ENCODE measurements at places on chromosomes 5 and 9. TPM values are rescaled to one million over a fixed set of nuclear protein-coding genes. Genes with fewer than 3 reads are reported as not detected.

DNA sequence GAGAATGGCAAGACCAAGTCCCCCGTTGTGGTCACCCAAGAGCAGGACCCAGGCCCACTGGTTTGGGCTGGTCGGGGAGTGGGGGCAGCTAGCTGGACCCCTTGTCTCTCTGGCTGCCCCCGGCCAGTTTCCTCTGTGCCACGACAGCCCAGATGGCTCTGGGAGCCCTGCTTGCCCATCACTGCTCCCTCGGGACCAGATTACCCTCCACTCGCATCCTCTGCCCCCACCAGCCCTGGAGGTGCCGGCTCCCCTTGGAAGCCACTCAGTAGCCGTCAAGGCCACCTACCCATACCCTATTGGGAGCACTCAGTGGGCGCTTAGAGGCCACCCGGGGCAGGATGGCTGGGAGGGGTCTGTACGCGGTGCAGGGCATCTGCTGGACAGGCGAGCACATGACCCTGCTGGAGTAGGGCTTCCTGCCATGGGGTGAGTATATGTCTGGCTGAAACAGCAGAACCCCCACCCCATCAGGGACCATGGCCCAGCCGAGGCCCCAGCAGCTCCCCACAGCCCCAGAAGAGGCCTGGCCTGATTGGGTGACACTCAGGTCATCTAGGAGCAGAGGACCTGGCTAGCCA lies 70.0 kb downstream of the ZNF354C start:
- no peak for DNase-seq

DNA sequence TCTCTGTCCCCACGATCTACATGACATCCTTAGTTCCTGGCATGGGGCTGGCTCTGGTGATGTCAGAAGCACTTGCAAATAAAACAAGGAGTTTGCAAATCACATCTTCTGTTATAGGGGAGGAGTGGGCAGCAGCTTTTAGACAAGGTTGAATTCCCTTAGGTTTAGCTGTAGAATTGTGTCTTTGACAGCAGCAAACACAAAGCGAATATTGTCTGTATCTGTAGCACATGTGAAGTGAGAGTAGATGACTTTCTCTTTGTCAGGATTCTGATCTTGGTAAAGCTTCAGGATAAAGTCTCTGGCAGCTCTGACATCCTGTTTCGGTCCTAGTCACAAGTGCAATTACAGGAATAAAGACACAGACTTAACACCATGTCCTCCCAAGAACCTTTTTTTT lies 224.3 kb downstream of the GNA14 start:
- DNase-seq = no peak

FAM120A gene
- 52.2 TPM for total RNA-seq

DNA sequence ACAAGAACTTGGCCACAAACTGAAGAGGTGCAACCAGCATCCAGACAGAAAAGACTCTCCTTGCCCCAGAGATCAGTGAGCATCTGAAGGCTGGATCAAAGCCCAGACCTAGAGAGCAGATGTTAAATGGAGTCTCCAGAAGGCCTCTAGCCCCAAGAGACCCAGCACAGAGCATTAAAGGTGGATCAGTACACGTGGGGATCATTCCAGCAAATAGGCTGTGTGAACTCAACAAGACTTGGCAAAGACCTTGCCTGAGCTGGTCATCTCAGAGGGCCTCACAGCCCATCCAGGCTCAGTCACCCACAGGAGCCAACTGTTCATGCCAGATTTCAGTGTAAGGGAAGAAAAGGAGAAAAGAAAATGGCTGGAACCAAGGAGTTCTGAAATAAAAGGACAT lies 214.0 kb downstream of the ENC1 start:
- DNase-seq = no peak

DNA sequence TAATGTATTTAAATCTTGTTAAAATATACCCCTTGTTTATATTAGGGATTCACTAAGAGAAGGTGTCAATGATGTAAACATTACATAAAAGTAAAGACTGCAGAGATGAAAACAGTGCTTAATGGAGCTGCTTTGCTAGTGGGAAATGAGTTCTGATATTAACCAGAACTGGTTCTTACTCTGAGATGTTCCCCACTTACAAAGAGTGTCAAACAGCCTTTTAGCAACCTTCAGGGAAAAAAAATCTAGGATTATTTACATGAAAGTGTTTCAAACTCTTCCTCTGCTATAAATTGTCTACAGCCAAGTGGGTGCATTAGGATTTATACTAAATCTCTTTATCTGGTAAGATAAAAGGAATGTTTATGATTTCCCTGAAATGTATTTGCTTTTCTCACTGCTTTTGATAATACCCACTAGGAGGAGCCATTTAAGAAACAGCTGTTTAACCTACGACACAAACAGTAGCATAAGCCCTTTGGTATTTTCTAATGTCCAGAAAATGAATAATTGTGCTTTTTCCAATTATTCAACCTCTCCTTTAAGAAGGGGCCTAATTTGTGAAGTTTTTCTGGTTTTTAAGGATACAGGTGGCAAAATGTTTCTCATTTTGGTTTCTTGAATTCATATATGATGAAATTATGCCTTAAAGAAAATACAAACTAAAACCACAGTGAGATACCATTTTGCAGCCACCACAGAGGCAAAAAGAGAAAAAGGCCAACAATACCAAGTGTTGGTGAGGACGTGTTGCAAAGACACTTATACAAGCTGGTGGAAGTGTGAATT lies 186.3 kb downstream of the TLE4 start:
- no peak for DNase-seq

DNA sequence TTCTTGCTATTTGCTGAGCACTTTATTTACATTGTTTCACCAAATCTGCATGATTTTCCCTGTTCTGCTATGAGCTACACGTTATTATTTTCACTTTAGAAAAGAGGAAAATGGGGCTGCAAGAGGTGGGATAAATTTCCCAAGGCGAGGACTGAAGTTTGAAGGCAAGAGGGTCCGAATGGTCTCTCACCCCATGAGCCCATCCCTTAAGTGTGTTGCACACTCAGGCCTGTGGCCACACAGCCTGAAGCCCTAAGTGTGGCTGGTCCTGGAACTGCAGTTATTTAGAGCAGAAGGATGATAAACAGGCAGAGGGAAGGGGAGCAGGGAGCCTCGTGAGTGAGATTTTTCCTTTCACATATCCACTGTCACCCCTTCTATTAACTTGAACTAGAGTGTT lies 7.8 kb downstream of the PDE8B start:
- DNase-seq = no peak

DNA sequence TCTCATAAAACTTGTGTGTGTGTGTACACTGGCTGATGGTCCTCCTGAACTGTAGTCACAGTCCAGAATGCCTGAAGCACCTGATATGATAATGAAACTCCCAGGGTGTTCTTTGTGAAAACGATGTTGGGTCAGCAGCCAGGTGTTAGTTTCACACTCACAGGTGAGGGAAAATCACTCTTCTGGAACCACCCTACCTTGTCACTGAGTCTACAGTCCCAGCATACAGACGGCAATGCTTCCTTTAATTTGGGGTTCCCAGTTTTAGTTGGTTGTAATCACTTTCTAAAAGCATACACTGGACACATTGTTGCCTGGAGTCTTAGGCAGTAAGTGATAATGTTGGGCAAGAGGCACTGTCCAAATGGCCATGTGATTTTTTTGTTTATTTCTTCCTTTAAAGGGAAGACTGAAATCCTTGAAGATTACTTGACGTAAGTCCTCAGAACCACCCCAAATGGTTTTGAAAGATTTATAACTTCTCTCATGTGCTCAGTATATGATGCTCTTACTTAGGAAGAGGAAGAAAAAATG lies 18.2 kb upstream of the MGAT1 start:
- no peak for DNase-seq

DNA sequence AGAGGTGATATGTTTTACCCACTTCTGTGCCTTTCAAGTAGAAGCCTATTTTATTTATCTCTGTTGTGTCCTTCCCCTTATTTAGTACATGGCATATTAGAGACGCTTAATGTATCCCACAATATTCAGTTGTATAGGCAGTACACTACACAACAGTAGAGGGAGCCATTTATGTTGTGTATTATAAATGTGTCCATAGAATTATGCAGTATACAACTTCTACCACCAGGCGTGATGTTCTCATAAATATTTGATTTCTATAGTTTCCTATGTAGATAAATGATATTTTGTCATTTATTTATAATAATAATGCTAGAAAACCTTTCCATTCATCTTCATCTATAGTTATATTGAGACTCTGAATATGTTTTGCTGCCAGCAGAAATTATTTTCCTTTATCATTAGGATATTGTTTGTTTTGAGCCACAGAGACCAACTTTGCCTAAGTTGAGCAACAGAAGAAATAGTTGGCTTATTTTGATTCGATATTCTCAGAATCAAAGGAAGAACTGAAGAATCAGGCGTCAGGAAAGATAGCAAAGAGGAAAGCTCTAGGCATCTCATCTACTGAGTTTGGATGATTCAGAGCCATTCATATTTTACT lies 81.7 kb downstream of the ADAMTS19 start:
- no peak for DNase-seq

- DNase-seq = no peak
Measured at GRCh38 chr9:127714951-127715469, 453 bp downstream of the PTRH1 start.

- no peak for DNase-seq
Measured at GRCh38 chr9:19992556-19992955, 203.7 kb upstream of the SLC24A2 start.

DNA sequence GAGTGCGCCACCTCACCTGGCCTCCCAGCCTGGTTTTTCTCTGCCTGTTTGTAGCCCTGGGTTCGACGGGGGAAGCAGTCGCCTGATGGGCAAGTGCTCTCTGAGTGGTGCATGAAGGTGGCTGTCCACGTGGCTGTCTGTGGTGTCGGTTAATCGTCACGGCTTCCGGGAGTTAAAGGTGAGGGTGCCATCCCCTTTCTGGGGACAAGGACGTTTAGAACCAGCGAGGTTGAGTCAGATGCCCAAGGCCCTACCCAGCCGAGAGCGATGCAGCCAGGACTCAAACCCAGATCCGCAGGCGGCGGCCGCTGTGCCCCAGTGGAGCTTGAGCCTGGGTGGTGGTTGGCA lies 47.7 kb downstream of the RXRA start:
- DNase-seq = no peak

GRCh38 chr5:16737209-16737608 lies 120.4 kb upstream of the RETREG1 start:
- no peak for DNase-seq

GRCh38 chr5:73295921-73296320 lies 122.9 kb downstream of the TMEM174 start:
- no peak for DNase-seq

GRCh38 chr5:169906745-169907649 lies 73.3 kb downstream of the INSYN2B start:
- no peak for DNase-seq

DNA sequence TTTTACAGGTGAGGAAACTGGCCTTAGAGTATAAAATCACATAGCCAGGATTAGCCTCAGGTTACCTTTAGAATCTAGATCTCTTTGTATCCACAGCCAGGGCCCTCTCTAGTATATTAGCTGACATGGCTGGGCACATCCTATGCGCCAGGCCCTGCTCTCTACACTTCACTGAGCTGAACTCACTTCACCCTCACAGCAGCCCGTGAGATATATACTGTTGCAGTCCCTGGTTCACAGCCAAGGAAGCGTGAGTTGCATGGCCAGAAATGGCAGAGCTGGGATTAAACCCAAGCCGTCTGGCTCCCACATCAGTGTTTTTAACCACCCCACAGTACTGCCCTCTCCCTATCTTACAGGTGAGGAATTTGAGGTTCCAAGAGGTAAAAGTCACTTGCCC lies 58.4 kb downstream of the DAB2IP start:
- DNase-seq = no peak

GRCh38 chr5:2549900-2550299 lies 201.6 kb downstream of the IRX2 start:
- DNase-seq = no peak

FOXD4L6 gene
- 0.13 TPM for total RNA-seq

SPTAN1 gene
- total RNA-seq = 209 TPM

GRCh38 chr5:81283976-81284375 lies 17.4 kb upstream of the ZCCHC9 start:
- no peak for DNase-seq

- no peak for DNase-seq
Measured at GRCh38 chr9:27149651-27150050, 40.6 kb downstream of the TEK start.

DNA sequence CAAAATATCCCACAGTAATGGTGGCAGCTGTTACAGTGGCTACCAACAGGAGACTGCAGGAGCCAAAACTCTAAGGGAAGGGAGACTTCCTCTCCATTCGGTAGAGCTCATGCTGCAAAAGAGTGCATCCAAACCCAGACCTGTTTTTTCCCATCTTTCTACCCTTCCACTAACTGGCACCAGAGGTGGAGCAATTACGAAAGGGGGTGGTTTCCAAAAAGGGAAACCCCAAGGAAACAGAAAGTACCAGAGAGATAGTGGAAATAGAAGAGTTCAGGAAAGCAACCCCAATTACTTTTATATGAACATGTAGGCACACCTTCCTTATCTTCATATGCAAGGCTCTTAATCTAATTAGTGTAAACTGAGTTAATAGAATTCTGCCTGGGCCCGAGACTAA lies 7.3 kb upstream of the WDR41 start:
- no peak for DNase-seq

MAP1B gene
- 120 TPM for total RNA-seq

- no peak for DNase-seq
Measured at GRCh38 chr9:126114850-126115460, 211.7 kb upstream of the MVB12B start.

DNA sequence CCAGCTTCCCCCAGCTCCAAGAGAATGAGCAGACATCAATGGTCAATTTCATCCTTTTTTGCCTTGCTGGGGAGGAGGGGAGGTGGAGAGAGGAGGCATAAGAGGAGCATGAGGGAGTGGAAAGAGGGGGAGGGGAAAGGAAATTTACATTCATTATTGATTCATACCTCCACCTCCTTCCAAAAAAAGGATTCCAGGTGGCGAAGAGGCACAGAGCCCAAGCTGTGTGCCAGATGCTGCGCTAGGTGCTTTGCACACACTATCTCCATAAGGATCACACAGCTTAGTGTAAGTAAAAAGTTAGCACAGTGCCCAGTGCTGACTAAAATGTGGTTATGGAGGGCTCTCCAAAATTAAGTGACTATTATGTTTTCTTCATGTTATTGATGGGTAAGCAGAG lies 11.0 kb downstream of the ASTN2 start:
- DNase-seq = no peak

GRCh38 chr9:95048225-95049087 lies 269.1 kb downstream of the FANCC start:
- no peak for DNase-seq

UBAP1 gene
- total RNA-seq = 32.4 TPM

DNA sequence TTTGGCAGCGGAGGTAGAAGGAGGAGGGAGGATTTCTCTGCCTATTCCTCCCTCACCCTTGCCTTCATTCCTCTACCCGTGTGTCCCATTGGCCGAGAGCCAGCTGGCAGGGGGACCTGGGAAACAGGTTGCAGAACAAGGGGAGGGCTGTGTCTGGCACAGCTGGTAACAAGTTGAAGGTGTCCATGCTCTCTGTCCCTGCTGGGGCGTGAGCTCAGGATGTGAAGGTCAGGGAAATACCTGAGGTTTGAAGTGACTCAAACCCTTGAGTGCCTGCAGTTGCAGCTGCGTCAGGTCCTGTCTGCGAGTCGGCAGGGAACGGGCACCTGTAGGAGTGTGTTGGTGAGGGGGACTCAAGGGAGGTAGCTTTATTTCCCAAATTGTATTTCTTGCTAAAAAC lies 16.2 kb downstream of the MIGA2 start:
- no peak for DNase-seq

GRCh38 chr5:9544056-9544455 lies 1.8 kb downstream of the SEMA5A start:
- DNase-seq = no peak

NDST1 gene
- total RNA-seq = 70.1 TPM

Data from H1 (cell line).